ENCODE measurements at places on chromosomes 3 and 15. TPM values are rescaled to one million over a fixed set of nuclear protein-coding genes. Genes with fewer than 3 reads are reported as not detected.

The SERPINI2 gene
- not detected for polyA plus RNA-seq

The CPNE9 gene
- polyA plus RNA-seq: not detected

The RETNLB gene
- polyA plus RNA-seq: not detected

The SLC35G2 gene
- 12.5 TPM for polyA plus RNA-seq

GRCh38 chr3:112685956-112686799, 45.2 kb upstream of the CCDC80 start:
- H3K4me3 ChIP-seq: peak overlapping the region; percentile 50
- peak overlapping the region; percentile 90 for H3K27ac ChIP-seq
- DNase-seq: peak; percentile 50
- peaks cover 83% of the 10 kb centered on the region for H3K4me1 ChIP-seq

- no peaks in the 10 kb centered on the region for H3K27me3 ChIP-seq
- no peaks in the 10 kb centered on the region for H3K36me3 ChIP-seq
- H3K4me1 ChIP-seq: no peaks in the 10 kb centered on the region
- no peak overlapping the region for H3K27ac ChIP-seq
- H3K4me3 ChIP-seq: no peak overlapping the region
- DNase-seq: no peak
Measured at GRCh38 chr15:47013446-47013845, 703.9 kb upstream of the SEMA6D start.

The SH2D7 gene
- not detected for polyA plus RNA-seq

The MITF gene
- 2.0 TPM for polyA plus RNA-seq

GRCh38 chr3:16928386-16929132, 43.8 kb downstream of the PLCL2 start:
- no peaks in the 10 kb centered on the region for H3K27me3 ChIP-seq
- no peak overlapping the region for H3K4me3 ChIP-seq
- H3K4me1 ChIP-seq: peaks cover 5% of the 10 kb centered on the region

The SSUH2 gene
- polyA plus RNA-seq: not detected

DNA sequence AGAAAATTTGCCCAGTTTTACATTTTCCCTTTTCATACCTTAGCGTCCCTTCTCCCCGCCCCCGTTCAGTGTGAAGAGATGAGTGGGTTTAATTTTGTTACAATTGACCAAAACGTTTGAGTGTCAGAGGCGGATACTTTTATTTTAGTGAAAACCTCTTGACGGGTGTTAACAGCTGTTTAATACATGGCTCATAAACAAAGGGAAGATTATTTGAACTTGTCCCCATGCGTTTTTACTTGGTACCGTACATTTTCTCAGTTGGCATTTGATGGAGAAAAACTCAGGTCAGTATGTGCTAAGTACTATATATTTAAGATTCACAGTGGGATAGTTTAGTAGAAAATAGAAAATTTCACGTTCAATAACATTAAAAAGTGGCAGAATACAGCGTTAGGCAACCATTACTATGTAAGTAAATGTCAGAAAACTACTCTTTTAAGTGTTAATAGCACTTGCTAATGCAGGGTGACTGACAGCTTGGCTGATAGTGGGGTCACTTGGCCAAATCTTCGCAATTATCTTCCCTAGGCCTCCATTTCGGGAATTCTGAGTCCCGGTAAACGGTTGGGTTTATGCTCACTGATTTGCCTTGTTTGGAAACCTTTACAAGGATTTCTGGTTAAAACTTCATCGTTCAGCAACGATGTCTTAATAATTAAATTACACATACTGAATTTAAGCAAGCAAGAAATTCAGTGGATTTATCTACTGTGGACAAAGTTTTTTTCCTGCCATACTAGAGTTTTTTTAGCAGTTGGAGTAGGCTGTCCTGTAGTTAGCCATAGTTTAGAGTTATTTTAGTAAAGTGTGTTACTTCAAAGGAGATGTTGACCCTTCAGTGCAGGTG, 4.8 kb downstream of the CHD2 start:
- H3K36me3 ChIP-seq: peaks cover 23% of the 10 kb centered on the region
- no peak for DNase-seq
- peak overlapping the region; percentile 98 for H3K27ac ChIP-seq
- H3K4me3 ChIP-seq: peak overlapping the region; percentile 89
- H3K4me1 ChIP-seq: peaks cover 59% of the 10 kb centered on the region

GRCh38 chr15:72599855-72600464, 54.5 kb upstream of the GOLGA6B start:
- no peaks in the 10 kb centered on the region for H3K27me3 ChIP-seq
- no peaks in the 10 kb centered on the region for H3K36me3 ChIP-seq
- H3K4me3 ChIP-seq: no peak overlapping the region
- DNase-seq: peak; percentile 65
- no peaks in the 10 kb centered on the region for H3K4me1 ChIP-seq
- no peak overlapping the region for H3K27ac ChIP-seq
